ENCODE measurements at places on chromosomes 12 and 14.

DNA sequence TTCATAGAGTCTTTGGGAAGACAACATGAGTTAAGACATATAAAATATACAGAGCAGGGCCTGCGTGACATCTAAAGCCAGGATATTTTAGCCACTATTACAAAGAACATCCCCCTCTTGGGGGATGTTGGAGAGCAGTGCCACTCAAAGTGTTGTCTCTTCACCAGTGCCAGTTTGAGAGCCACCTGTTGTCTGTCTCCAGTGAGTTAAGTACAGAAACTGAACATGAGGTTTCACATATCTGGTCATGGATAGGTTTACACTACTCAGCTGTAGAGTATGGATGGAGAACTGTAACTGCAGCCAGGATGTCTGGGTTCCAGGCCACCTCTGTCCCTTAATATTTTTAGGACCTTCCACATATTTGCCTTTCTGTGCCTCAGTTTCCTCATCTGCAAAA, 39.1 kb downstream of the RNFT2 start:
- no peak for DNase-seq

- DNase-seq: no peak
These were observed 136.3 kb upstream of the PLXNC1 start for GRCh38 chr12:94012071-94012470.

DNA sequence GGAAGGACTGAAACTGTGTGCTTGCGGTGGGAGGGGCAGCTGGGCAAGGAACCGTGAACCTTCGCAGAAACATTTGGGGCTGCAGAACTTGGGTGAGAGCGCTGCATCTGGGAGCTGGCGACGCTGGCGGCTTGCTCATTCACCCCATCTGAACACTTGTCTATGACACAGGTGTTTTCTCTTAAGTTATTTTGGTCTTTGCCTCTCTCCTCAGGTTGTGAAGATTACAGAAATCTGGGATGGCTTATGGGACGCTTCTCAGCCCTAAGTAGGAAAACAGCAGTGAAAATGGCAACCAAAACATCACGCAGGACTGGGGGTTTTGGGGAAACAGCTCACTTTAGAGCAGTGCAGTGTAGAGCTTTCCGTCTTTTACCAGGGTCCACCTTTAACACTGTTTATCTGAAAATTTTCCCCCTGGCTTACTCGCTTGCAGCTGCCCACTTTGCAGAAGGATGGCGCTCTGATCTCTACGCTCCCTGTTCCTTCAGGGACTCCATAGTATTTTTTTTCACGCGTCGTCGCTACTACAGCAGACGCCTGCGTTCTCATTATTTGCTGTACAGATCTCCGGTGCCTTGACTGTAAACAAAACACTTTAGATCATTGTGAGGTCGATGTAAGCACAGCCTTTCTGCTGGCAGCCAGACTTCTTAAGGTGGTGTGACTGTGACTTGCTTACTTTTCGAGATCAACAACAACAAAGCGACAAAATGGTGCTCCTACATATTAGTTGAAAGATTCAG, 2.7 kb upstream of the CDKN1B start:
- peak; percentile 39 for DNase-seq

DNA sequence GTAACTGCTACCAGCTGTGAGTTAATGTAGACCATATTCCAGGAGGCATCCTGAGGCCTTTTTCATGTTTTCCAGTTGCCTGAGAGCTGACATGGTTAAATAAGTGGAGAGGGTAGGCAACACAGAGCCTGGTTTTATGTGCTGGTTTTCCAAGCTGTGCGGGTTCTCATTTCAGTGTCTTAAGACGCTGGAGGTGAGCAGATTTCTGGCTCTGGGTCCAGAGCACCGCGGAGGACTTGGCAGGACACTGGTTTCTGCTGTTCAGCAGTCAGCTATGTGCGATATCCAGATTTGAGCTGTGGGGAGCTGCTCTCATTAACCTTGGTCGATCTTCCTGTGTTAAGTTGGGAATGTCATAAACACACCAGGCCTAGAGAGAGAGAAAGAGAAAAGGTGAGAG, 680.8 kb downstream of the BCL11B start:
- no peak for DNase-seq

GRCh38 chr14:33150666-33151428, 212.2 kb downstream of the NPAS3 start:
- DNase-seq: no peak

DNA sequence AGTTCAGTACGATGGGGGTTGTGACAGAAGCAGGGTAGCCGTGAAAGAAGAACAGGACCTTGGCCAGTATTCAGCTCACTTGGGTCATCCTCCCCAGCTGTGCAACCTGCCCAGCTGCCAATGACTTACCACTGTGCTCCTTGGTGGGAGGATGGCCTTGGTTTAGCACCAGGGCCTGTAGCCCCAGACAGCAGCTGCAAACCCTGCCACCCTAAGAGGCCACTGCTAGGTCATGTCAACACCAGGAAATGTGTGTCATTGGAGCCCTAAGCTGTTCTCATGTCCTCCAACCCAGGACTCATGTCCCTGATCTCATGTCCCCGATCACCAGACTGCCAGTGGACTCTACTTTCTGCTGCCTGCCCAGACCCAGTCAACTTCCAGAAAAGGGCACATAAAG, 3.0 kb upstream of the CRACR2A start:
- no peak for DNase-seq

GRCh38 chr14:58663494-58664111, 25.8 kb downstream of the DACT1 start:
- DNase-seq: no peak

- peak; percentile 28 for DNase-seq
These were observed 149.4 kb downstream of the BCL11B start for GRCh38 chr14:99122521-99123125.

DNA sequence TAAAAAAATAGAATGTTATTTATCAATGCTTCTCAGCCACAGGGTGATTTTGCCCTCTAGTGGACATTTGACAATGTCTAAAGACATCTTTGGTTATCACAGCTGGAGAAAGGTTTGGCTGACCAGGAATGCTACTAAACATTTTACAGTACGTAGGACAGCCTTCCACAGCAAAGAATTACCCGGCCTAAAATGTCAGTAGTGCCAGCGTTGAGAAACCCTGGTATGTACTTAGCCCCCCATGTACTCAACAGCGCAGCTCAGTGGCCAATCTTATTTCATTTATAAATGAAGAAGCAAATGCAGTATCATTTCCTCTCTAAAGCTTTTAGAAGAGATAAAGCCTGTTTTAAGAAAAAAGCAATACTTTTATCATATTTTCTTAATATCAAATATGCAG, 5.8 kb downstream of the MARK3 start:
- no peak for DNase-seq

- no peak for DNase-seq
These were observed 44.8 kb downstream of the PZP start for GRCh38 chr12:9163392-9163791.

- DNase-seq: no peak
These were observed 71.8 kb upstream of the GZMB start for GRCh38 chr14:24705840-24706239.

DNA sequence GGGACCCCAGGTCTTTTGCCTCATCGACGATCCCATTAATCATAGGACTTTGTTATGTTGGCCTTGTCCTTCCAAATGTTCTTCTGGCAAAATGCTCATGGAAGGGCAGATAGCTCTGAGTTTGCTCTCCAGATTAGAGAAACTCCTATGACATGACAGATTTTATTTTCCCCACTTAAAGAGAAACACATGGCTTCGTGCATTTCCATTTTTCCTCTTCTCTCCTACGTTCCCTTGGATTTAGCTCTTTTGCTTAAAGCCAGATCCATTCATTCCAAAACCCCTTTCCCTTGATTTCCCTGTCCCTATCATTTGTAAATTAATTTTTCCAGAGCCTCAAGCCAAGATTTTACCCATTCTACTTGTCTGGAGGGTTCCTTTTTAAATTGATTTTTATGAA, 2.9 kb downstream of the PRIMA1 start:
- no peak for DNase-seq

GRCh38 chr12:114430306-114430705, 24.4 kb upstream of the TBX5 start:
- no peak for DNase-seq

GRCh38 chr12:64687816-64688215, 71.4 kb downstream of the GNS start:
- DNase-seq: no peak

GRCh38 chr14:53151523-53152183, 1.5 kb downstream of the DDHD1 start:
- DNase-seq: peak; percentile 6

DNA sequence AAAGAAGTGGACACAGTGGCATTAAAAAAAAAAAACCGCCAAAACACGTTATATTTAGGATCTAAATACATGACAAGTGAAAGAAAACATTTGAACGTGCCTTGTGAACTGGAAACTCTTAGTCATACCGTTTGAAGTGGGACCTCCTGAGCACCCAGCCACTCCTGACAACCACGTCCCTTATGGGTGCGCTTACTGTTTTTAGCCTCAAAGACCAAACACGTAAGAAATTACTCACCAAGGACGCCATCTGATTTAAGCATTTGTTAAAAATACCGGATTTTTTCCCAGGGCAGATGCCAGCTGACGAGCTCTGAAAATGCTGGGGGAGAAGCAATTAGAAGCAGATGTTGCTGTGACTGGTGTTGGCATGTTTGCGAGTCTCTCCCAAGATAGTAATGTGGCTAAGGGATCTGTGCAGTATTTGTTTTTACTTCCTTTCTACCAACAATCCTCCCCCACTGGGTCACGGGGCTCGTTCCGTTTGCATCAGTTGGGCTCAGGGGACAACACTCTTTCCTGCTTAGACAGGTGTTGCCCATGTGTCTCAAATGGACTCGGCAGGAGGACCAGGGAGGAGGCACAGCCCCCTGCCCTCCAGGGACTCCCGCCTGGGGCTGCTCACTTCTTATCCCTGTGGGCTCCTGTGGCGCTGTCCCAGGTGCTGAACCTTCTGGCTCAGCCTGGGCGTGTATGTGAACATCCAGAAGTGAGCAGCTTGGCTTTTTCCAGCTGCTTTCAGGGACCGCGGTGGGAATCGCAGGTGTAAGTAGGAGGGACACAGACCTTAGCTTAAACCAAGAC, 101.0 kb downstream of the BEGAIN start:
- peak; percentile 98 for DNase-seq

DNA sequence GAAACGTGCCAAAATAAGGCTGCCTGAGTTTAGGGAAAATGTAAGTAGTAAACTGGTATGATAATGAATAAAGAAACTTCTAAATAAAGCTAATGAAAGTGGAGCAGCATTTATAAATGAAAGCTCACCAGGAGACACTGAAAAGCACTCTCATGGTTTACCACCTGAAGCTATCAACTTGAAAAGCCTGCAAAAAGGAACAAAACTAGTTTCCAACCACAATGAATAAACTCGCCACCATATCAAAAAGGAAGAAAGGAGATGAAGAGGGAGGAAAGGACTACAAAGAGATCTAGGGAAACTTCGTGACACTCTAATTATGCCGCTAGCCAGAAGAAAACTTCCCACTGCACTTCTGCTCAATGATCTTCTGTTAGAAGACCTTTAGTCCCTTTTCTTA, 66.7 kb downstream of the MED13L start:
- DNase-seq: no peak

- DNase-seq: no peak
These were observed 2.2 kb downstream of the GABARAPL1 start for GRCh38 chr12:10214895-10215267.

- DNase-seq: no peak
These were observed 21.3 kb upstream of the RFLNA start for GRCh38 chr12:124273630-124274029.

DNA sequence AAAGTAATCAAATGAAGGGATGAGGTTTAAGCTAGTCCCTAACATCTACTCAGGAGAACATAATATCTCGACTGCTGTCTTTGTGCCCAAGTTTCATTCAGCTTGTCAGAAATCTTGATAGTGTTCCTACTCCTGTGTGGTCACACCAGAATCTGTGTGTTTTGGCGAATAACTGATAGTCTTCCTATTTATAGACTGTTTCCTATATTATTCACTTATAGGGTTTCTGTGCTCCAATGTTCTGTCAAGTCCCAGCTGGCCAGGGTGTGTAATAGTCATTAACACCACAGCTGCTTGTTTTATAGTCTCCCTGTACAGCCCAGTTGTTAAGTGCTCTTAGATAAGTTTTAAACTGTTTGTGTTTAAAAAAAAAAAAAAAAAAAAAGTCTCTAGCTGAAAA, 45.9 kb downstream of the GPR135 start:
- no peak for DNase-seq

GRCh38 chr12:80692114-80692513, 15.3 kb upstream of the MYF6 start:
- DNase-seq: no peak

- peak; percentile 64 for DNase-seq
These were observed 75.3 kb upstream of the OR4E1 start for GRCh38 chr14:21748869-21749303.

DNA sequence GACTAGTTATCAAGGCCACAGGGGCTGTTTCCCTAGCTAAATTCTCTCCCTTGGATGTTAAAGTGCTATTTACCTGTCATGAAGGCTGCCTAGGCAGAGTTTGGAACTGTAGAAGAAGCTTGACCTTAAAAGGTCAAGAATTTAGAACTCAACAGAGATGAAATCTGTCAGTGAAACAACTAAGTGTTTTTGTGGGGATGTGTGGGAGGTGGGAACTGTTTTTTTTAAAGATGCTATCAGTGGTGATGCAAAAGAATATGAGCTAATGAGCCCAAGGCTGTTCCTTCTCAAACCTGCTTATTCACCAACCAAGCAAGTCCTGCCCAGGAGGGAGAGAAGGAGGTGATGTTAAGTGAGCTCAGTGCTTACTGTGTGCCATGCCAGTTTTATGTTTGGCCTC, 40.8 kb upstream of the POC1B start:
- DNase-seq: no peak

- no peak for DNase-seq
These were observed 62.2 kb downstream of the NRXN3 start for GRCh38 chr14:78232231-78233000.
